ENCODE measurements at places on chromosomes 11 and 22.

DNA sequence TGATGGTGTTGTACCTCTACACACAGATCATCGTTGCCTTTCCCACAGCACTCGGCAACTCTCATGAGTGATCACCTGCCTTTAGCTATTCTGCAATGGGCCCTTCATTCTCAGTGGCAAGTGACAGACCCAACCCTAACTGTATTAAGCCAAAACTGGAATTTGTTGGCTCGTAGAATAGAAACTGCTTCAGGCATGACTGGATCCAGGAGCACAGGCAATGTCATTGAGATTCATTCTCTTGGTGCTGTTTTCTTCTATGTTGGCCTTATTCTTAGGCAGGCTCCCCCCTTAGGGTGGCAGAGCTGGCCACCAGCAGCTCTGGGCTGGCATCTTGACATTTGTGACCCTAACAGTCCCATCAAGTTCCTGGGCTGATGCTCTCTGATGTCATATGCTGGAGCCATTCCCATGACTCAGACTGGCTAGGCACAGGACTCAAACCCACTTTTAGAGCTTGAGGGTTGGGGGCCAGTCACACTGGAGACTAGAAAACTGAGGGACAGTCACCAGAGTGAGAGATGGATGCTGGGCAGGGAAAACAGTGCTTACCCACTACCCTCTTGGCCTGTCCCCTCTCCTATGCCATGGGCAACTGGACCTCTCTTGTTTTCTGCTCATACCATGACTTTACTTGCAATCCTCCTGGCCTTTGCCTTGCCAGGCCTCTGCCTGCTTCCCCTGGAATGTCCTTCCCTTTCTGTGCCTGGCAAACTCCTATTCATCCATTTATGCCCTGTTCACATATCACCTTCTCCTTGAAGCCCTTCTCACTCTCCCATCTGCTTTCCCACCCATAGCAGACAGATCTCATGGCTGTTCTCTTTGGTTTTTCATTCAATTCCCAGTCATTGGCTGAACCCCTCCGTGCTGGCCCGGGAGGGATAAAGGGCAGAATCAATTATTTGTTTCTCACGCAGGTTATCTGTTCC is 7.1 kb upstream of the CDC42EP2 start:
- DNase-seq: no peak

GRCh38 chr11:69940246-69940610 is 121.0 kb upstream of the FGF3 start:
- DNase-seq: no peak

- DNase-seq: no peak
Measured at GRCh38 chr11:84566671-84567070, 1060.5 kb downstream of the DLG2 start.

DNA sequence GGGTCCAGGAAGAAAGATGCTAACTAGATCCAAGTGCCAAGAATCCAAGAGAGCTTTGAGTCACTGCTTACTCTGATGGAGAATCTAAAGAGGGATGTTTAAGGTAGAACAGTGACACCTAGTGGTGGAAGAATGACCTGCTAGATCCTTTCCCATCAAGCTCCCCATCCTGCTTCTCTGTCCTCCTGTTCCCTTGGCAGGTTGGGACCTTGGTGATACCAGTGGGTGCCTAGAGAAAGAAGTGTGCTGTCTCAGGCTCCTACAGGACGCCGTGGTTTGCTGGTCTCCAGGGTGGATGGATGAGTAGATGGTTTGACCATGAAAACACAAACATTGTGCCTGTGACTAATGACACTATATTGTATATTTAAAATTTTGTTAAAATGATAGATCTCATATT is 383.7 kb downstream of the TMEM135 start:
- peak; percentile 32 for DNase-seq

DNA sequence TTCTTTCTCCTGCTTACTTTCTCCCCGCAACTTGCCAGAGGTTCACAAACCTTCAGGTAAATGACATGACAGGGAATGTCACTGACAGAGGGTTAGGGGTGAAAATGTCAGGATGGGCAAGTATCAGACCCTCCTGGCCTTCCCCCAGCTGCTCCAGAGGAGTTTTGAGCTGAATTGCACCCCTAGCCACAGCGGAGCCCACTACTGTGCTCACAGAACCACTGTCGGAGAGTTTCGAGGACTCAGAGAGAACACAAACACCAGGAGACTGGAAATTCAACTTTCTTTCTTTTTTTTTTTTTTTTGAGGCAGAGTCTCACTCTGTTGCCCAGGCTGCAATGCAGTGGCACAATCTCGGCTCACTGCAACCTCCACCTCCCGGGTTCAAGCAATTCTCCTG is 21.5 kb upstream of the P2RY2 start:
- no peak for DNase-seq

DNA sequence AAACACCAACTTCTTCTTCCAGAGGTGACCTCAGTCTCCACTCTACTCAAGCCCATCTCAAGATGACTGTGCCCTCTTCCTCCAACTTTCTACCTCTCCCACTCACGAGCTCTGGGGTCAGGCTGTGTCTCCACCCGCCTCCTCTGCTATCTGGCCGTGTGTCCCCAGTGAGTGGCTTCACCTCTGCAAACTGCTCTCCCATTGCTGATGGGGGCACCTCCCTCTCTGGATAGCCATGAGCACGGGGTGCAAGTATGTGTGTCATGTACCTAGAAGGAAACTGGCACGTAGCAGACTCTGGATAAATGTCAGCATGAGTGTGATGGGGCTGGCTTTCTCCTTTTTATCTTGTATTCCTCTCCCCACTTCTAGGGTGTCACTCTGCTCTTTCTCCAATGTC is 18.3 kb upstream of the RAC2 start:
- DNase-seq: no peak

DNA sequence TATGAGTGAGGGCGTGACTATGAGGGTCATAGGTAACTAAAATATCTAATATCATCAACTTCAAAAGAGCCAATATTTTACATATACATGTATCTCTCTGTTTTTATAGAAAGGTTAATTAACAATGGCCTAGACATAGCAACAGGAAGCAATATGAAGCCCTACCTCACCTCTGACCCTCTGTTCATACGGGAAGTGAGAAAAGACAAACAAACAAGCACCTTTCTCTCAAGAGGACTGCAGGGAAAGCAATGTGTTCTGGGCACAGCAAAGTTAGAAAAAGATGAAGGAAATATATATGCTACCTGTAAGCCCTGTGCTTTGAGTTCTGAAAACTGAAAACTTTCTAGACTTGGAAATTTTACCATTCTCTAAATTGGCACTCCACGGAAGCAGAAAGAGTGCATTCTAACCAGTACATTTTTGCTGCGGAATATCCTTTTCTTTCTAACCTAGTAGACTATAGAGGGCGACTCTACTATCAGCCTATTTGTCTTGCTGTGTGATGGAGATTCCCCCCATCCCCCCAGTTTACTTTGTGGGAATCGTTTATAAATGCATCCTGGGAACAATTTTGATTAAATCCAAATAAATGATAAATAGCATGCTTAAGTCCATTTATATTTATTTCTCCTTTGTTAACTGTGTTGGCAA is 830.4 kb upstream of the FAT3 start:
- DNase-seq: no peak

- no peak for DNase-seq
Measured at GRCh38 chr22:25419247-25420113, 145.0 kb upstream of the GRK3 start.

DNA sequence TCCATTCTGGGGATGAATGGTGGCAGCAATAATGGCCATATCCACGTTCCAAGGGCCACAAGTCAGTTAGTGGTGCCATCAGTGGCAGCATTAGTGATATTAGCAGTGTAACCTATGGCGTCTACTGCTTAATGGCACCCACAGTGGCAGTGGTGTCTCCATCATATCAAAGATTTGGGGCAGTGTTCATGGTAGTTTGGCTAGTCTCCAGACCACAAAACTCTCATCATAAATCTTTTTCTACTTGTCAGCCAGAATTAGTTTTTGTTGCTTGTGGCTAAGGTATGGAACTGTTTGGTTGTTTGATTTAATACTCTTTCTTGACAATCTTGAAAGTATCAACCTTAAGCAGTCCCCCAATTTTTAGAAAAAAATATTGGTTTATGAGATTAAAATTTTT is 45.1 kb upstream of the DEUP1 start:
- DNase-seq: no peak

- no peak for DNase-seq
Measured at GRCh38 chr22:29106839-29107238, 34.0 kb downstream of the KREMEN1 start.

GRCh38 chr11:66335531-66336233 is 552 bp downstream of the RIN1 start:
- DNase-seq: no peak
